H54 (cell line): ENCODE measurements at places on chromosomes 6 and 20.

- no peak for DNase-seq
Measured at GRCh38 chr20:44098657-44099056, 88.3 kb downstream of the JPH2 start.

GRCh38 chr6:135268263-135268662, 87.2 kb downstream of the MYB start:
- DNase-seq: no peak

GRCh38 chr20:38870733-38871559, 55.3 kb upstream of the FAM83D start:
- peak; percentile 54 for DNase-seq

- DNase-seq: no peak
Measured at GRCh38 chr20:20666359-20666758, 46.1 kb downstream of the RALGAPA2 start.

DNA sequence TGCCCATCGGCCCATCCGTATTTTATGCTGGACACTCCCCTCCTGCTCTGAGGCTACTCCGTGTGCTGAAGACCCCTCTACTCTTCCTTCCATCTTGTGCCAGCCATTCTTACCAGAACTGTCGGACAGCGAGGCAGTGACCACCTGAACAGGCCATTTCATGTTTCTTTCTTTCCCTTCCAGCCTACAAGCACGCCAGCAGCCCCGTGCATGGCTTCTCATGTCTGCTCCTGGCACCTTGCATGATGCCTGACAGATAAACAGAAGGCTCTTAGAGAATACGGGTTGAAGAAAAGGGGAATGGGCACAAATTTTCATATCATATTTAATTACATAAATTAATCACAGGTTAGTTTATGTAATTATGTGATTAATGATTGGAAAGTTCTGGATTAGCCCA, 95.7 kb downstream of the ARID1B start:
- no peak for DNase-seq

DNA sequence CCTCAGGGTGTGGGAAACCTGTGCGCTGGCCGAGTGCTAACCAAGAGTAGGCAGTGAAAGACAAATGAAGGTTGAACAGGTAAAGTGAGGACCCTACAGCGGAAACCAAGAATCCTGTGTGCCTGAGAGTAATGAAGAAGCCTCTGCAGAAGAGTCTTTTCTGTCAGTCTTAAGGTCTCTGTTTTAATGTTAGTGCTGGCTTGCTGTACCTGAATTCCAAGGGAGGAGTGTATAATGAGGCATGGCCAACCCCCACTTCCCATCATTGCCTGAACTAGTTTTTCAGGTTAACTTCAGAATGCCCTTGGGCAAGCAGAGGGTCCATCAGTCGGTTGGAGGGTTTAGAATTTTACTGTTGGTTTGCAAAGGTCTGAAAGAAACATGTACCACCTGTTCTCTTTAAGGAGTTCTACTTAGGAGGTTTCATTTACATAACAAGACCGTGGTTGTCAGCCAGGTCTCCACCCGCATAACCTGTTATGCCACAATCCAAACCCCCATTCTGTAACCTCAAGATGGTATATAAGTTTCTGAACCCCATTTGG, 589 bp upstream of the PDCD2 start:
- DNase-seq: no peak

- DNase-seq: no peak
Measured at GRCh38 chr20:4059606-4060005, 44.2 kb upstream of the RNF24 start.

DNA sequence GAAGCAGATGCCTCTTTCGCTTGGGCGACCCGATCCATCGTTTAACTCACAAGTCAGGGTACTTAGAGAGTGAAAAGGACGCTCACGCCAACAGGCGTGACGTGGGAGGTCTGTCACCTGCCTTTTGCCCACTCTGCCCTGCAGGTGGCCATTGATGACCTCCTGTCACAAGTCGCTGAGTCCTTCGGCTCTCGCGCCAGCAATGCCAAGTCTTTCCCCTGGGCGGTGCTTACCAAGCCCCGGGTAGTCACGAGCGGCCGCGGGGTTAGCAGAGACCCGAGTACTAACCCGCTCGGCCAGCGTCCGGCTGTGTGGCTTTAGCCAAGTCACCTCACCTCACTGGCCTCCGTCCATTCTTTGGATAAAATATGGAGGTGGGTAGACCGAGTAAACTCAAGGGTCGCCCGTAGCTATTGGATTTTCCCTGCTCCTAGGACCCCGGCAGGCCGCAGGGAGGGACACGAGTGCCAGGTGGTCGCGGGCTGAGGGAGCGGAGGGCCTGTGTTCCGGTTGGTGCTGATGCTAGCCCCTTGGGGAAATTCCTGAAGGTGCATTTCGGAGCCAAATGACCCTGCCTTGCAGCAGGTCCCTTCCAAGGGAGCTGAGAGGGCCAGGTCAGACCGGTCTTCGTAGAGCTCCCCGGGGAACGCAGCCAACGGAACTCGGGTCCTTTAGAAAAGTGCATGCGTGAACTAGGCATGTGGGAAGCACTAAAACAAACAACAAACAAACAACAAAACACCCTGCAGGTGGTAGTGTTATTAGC, 668 bp downstream of the PKIB start:
- DNase-seq: no peak

DNA sequence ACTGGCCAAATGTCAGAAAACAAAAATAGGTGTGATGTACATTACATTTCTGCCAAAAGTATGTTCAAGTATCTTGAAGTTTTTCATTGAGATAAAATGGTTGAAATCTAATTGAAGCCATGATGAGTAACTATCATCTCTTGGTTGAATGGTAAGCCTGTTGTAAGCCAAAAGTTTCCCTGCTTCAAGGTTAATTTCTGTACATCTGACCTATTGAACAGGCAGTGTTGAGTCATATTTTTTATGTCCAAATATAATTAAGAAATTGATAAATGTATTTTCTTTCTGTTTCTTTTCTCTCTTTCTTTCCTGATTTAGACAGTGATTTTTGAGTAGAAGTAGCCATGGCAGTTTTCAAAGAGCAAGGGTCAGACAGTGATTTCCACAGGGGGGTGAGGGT, 4.4 kb downstream of the RREB1 start:
- DNase-seq: no peak

DNA sequence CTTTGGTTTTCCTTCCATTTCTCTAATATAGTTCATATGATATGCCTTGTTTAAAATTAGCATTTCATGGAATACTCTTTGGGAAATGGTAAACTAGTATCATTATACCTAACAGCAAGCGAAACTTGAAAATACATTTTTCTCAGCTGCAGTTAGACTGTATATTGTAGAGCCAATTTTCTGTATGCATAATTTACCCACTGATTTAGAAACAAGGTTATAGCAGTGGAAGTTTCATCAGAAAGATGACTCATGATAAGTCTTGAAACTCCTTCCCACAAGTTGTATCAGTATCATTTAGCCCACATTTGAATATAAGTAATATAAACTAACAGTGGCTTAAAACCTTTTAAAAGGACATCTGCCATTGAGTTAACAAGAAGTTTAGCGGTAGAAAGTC, 164.8 kb upstream of the BMP5 start:
- no peak for DNase-seq

- DNase-seq: no peak
Measured at GRCh38 chr6:18053555-18054445, 66.4 kb upstream of the KIF13A start.

- DNase-seq: no peak
Measured at GRCh38 chr6:63526931-63527330, 45.3 kb upstream of the LOC128125822 start.

- DNase-seq: no peak
Measured at GRCh38 chr6:77715588-77715987, 62.7 kb downstream of the MEI4 start.

GRCh38 chr6:75230484-75231325, 12.9 kb downstream of the COX7A2 start:
- DNase-seq: no peak

DNA sequence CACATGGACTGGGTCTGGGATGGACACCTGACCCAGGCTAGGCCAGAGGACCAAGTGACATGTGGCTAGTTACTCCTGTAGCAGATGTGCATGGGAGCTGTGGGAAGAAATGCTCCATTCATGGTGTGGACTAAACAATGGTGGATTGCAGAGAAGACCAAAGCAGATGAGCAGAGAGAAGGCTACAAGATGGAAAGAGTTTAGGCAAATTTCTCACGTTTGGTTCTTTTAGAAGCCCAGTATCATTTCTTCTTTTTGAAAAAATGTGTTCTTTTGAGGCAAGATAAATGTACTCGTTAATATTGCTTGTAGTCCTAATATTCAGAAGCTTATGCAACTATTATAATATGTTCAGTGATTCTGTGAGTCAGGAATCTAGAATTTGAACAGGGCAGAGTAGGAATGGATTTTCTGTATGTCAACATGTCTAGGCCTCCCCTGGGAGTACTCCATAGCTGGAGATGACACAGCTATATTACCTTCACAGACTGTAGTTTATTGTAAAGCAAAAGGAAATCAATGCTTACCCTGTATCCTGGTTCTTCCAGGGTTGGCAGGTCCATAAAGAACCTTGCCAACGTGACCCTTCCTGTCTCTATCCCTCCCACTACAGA, 2.3 kb upstream of the BTN2A1 start:
- no peak for DNase-seq

DNA sequence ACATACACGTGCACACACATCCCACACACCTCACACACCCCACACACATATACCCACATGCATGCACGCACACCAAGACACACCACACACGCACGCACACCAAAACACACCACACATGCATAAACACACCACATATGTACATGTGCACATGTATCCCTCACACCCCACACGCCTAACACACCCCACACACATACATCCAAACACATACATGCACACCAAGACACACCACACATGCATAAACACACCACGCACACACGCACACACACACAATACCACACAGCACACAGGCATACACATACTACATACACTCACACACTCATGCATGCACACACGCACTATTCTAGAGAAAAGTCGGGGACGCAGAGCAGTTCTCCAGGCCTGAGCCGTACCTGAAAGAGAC, 671.5 kb downstream of the PRKN start:
- no peak for DNase-seq

DNA sequence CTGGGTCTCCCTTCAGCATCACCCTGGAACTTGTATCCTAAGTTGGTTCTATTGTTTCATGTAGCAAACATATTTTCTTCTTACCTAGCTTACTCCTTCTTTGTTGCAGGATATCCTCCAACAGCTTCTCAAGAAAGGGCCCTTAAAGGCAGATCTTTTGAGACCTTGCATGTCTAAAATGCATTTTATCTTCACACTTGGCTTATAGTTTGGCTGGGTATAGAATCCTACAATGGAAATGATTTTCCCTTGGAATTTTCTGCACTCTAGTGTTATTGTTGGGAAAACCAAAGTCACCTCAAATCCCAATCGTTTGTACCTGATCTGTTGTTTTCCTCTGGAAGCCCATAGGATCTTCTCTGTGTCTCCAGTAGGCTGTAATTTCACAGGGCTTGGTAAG, 12.1 kb upstream of the TGM6 start:
- no peak for DNase-seq

DNA sequence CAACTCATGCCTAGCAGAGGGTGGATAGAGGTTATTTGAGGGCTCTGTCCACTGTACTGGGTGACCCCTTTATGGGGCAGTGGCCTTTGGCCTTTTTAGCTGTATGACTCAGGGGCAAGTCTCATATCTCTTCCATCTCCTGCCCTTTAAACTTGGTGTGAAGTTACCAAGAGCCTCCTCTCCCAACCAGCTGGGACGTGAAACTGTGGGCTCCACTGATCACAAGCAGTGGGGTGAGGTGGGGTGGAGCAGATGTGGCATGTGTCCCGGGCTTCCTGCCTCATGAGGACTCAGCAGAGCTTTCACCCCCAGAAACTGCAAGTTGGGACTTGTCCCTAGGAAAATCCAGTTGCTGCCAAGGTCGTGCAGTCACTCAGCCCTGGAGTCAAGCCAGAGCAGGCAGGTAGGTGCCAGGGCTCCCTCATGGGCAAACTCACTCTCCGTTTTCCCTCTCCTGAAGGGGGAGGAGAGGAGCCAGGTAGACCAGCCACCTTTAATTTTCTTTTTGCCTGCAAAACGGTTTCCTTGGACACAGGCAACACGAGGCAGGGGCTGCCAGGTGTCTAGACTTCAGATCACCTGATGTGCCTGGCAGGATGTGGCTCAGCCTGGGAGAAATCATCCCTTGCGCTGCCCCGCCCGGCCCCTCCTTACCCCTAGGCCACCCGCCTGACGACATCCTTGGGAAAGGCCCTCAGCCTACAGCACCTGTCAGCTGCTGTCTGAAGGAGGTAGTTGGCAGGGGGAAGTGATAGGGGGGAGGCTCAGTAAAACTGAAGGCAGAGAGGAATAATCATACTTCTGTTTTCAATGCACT, 4.0 kb downstream of the CDKN1A start:
- DNase-seq: no peak

- peak; percentile 49 for DNase-seq
Measured at GRCh38 chr20:41734506-41734945, 116.3 kb upstream of the CHD6 start.

- DNase-seq: no peak
Measured at GRCh38 chr20:56810141-56810540, 181.0 kb downstream of the TFAP2C start.

DNA sequence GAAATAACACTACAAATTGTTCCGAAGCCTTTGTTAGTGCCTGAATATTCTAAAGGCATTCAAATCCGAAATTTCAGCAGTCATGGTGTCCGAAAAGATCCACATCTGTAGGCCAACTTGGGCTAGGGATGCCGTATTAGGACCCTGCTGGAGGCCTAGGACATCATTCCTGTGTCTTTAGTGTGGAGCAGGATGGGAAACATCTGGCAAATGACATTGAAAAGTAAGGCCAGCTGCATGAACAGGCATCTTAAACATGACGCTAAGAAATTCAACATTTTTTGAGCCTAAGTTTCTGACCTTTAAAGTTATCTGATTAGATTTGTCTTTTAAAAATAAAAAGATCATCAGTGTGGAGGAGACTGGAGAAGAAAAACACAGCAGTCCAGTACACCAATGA, 91.3 kb downstream of the MYLK4 start:
- DNase-seq: no peak

DNA sequence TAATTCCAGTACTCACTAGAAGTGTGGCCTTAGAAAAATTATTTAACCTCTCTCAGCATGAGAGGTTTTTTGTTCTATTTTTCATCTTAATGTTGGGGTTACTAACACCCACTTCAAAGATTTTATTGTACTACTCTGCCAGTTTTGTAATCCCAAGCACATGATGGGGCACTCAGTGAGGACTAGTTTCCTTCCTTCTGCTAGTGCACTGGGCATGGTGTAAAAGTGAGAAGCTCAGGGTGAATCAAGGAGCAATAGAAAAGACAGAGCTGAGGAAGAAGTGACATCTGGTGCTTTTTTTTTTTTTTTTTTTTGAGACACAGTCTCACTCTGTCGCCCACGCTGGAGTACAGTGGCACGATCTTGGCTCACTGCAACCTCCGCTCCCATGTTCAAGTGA, 439.4 kb upstream of the ARID1B start:
- DNase-seq: no peak

GRCh38 chr6:116327803-116328527, 42.8 kb upstream of the DSE start:
- DNase-seq: no peak

GRCh38 chr6:11618533-11618932, 81.0 kb downstream of the TMEM170B start:
- no peak for DNase-seq
